AG09319 (cell line): ENCODE measurements at places on chromosomes 1 and 21.
A peak's percentile ranks its signal among the peaks of the same experiment; 100 is the strongest.

DNA sequence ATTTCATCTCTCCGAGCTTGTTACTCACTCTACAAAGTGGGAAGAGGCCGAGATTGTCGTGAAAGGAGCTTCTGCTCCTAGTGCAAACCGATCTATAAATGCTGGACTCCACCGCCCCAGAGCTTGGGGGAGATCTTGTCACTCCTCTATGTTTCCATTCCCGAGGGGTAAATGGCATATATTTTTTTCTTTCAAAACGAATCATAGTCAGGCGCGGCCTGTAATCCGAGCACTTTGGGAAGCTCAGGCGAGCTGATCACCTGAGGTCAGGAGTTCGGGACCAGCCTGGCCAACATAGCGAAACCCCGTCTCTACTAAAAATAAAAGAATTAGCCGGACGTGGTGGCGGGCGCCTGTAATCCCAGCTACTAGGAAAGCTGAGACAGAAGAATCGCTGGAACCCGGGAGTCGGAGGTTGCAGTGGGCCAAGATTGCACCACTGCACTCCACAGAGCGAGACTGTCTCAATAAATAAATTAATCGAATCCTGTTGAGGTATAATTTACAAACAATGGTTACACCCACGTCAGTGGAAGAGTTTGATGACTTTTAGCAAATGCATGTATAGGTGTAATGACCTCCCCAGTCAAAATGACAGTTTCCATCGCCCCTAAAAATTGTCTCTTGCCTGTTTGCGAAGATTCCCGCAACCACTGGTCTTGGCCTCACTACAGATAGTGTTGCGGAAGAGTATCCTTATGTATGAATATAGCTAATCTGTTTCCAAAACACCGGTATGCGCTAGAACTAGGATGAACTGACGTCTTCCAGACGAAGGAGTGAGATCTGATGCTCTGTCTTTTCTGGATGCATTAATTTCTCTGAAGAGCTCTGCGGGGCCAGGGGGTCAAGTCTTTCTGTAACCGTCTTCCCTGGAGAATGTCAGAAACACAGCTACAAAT is 840 bp upstream of the HEATR1 start:
- no peak for DNase-seq

DNA sequence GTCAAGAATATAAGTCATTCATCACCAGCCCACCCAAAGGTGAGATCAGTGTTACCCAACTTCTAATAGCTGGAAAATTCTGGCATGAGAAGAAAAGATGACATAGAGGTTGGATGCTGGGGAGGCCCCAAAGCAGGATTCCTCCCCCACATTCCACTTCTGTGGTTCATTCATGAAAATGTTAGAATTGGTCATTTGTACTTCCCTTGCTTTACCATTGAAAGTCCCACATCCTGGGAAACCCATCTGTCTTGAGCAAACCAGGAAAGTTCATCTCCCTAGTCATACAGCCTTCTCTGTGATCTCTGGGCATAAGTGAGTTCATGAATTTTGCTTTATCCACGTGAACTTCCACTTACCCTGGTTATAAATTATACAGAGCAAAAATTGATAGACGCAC is 66.8 kb downstream of the SERINC2 start:
- DNase-seq: no peak

- DNase-seq: no peak
These were observed 54.9 kb downstream of the DMRTA2 start for GRCh38 chr1:50368179-50369007.

DNA sequence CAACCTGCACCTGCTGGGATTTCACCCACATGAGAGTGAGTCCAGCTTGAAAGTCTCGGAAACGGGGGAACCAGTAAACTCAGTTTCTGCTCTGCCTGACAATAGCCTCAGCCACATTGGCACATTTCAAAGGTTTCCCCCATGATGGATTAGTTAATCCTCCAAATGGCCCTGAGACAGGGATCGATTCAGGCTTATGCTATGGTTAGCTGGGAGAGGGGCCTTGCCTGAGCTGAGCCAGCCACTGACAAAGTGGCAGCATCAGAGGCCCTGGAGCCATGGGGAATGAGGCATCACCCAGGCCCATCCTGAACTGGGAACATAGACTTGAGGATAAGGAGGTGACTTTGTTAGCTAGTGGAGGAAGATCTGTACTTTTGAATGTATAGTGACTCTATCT is 2.9 kb upstream of the CLSTN1 start:
- DNase-seq: no peak

DNA sequence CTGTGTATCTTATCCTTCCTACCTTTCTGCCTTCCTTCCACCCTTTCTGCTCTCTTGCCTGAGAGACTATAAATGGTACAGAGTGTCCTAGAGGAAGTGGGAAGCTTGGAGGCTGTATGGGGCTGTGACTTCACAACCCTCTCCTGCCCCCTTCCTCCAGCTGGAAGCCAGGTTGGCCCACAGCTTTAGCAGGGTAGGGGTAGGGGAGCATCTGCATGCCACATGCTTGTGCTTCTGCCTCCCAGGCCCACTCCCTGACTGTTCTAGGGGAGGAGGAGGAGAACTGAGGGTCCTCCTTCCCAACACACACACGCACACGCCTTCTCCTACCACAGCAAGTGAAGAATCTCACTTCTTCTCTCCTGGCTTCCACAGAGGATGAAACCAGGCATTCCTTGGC is 3.9 kb upstream of the SLC27A3 start:
- DNase-seq: no peak

DNA sequence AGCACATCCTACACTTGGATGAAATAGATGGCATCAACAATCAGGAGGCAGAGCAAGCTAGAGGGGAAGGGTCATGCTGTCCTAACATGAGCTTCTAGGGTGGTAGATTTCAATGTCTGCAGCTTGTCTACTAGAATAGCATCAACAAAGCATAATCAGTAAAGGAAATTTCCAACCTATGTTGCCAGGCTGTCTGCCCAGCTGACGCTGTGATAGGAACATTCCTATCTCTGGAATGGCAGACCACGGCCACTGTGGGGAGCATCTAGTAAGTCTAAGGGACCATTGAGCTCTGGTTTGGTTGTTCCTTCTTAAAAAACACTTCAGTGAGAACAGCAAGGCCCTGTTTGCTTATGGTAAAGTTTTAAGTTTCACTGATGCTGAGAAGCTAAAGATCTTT is 206.8 kb downstream of the PAPPA2 start:
- no peak for DNase-seq

DNA sequence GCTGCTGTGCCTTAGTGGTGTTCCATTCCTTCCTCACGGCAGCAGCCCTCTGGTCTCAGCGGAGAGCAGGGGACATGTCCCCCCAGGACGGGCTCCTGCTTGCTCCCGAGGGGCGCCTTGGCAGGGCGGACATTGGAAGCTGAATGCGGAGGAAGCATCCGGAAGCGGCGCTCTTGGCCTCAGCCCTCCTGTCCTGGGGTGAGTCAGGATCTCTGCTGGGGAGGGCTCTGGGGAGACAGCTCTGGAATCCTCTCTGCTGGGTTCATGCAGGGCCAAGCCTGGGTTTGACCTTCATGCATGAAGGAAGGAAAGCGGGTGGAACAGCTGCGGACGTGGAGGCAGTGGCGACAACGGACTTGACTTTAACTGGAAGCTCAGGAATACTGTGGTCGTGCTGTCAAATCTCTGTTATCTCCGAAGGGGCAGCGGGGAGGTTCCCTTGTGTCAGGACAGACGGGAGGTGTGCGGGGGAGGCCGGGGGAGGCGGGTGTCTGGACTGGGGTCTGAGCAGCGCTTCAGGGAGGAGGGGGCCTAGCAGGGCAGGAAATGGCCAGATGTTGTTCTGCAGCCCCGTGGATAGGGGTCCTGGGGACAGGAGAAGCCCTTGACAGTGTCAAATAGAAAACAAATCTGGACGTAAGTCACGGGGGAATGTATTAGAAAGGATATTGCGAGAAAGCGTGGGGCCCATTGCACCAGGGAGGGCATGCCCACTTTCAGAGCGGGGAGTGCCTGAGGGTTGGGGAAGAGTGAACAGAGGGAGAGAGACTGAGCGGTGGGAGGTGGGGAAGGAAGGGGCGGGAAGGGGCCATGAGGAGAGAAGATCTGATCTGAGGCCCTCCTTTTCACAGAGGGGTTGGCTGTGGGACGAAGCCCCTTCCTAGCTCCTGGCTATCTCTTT is 26.6 kb downstream of the CRYAA start:
- no peak for DNase-seq

DNA sequence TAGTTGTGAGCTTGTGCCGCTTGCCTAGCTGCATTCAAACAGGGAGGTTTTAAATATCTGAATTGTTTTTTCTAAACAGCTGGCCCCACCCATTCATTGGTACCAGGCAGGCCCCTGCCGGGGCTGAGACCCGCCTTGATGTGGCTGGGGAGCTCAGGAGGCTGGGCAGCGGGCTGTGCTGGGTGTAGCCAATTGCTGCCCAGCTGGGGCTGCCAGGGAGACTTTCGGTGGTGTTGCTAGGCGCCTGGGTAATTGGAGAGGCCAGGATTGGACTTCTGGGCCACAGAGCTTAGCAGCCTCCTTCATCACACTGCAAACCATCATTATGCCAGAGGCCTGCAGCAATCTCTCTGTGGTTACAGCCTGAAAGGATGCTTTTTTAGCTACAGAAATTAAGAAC is 12.2 kb downstream of the RHBDL2 start:
- no peak for DNase-seq

- DNase-seq: no peak
These were observed 10.1 kb downstream of the RBP7 start for GRCh38 chr1:10007169-10007568.

GRCh38 chr1:54816130-54816529 is 15.0 kb upstream of the TTC22 start:
- no peak for DNase-seq

DNA sequence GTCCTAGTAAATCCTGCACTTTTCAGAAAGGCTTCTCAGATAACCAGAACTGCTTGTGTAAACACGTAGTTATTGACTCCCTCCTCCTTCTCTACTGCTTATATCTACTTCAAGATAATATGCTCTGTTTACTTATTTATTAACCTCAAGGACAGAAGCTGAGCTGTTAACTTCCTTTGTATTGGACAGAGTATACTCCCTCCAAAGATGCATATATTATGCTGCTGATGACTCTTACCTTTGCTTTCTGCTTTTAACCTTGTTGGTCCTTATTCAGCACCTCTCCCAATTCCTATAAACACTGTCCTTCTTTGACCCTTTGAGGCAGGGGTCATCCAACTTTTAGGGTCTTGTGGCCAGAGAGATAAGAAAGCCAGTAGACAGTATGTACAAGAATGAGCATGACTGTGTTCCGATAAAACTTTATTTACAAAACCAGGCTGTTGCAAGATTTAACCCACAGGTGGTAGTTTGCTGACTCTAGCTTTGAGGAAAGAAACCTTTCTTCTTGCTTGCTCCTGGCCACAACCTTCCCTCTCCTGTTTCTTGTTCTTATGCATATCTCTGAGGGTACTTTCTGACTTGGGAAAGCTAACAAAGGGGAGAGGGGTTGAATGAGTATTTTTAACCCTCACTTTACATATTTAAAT is 4.9 kb downstream of the TPM3 start:
- DNase-seq: no peak

DNA sequence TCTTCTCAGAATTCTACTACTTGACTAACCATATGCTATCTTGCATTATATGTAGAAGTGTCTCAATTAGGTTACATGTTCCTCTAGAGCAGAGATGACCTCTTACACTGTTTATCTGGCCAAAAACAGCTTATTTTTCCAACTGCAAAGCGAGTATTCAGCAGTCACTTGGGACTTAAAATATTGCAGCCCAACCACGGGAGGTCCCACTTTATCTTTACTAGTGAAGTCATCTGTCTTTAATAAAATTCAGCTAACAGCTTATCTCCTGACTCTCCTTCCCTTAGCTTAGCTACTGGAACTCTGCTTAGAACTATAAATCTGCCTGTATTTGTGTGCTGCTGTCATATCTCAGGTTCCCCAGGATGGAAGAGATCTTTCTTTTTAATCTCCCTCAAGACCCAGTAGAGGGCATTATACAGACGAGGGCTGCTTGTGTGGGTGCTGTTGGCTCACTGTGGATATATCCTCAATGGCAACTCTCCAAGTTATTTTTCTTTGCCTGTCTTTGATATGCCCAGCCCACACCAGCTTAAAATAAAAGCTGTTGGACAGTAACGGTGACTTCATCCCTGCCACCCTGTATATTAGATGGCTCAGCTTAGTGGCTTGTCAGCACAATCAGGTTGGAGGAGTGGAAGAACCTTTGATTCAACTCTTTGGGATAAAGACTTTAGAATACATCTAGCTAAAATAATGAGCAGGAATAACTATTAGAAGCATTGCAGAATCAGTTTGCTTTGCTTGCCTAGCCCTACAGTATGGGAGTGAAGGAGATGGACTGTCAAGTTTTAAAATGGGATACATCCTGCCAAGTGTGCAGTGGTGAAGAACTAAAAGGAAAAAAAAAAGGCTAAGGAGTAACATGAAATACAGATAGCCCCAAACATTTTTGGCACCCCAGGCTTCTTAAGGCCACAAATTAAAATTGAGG is 9.6 kb downstream of the ENSA start:
- peak; percentile 36 for DNase-seq

GRCh38 chr1:235408503-235408960 is 41.3 kb downstream of the TBCE start:
- DNase-seq: no peak

- DNase-seq: no peak
These were observed 6.2 kb downstream of the AMPD2 start for GRCh38 chr1:109625601-109626560.

DNA sequence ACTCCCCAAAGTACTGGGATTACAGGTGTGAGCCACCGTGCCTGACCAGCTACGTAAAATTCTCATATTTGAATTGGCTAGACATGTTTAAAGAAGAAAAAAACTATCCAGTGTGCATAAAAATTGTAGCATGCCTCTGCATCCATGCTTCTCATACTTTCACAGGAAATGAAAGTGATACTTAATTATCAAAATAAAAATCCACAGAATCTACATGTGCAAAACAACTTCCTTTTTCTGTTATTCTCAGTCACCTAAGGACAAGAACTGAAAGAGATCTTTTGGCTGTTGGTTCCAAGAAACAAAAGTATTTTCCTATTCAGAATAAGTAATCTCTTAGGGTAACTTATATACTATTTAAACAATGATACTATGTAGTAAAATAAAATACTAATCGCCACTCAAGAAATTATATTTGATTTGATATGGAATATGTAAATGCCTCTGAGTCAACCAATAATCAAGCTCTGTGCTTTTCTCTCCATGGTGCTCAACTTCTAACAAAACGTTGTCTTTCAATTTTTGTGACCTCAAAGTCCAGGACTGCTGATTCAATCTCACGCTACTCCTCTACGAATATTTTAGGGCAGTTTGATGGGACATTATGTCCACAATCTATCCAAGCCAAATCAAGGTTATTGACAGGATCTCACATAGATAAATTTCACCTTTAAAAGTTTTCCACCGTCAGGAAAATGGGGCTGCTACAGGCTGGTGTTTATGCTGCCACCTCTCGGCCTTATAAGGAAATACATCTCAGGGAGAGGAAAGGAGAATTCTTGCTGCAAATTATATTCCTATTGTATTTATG is 102.7 kb downstream of the ZNF281 start:
- DNase-seq: no peak

- no peak for DNase-seq
These were observed 20.5 kb downstream of the ELAPOR1 start for GRCh38 chr1:109134423-109134822.

- no peak for DNase-seq
These were observed 6.1 kb downstream of the PRXL2B start for GRCh38 chr1:2592672-2593071.
